ENCODE measurements at places on chromosomes 6 and 20. TPM values are rescaled to one million over a fixed set of nuclear protein-coding genes. Genes with fewer than 3 reads are reported as not detected.

The TXLNB gene
- not detected for total RNA-seq

The HLA-A gene
- 137 TPM for total RNA-seq

The HLA-G gene
- total RNA-seq = not detected

The ZNF341 gene
- 3.3 TPM for total RNA-seq

The KHDC1L gene
- 0.38 TPM for total RNA-seq

The NHLRC1 gene
- total RNA-seq = 1.7 TPM

The MEA1 gene
- total RNA-seq = 87.9 TPM

The KHDRBS2 gene
- not detected for total RNA-seq

The FAM8A1 gene
- 3.8 TPM for total RNA-seq

The NMBR gene
- not detected for total RNA-seq

The GHRH gene
- not detected for total RNA-seq

The SNAP25 gene
- total RNA-seq = 18.9 TPM

The JPH2 gene
- total RNA-seq = 3.2 TPM

The EPHA7 gene
- total RNA-seq = 0.18 TPM

The SMLR1 gene
- not detected for total RNA-seq

The SOBP gene
- total RNA-seq = 1.3 TPM

The CST4 gene
- total RNA-seq = not detected

The LTB gene
- total RNA-seq = not detected

The SPEF1 gene
- 2.6 TPM for total RNA-seq

The TOX2 gene
- 8.5 TPM for total RNA-seq

The PRRT1 gene
- 0.41 TPM for total RNA-seq

The HFE gene
- 10.1 TPM for total RNA-seq

The NQO2 gene
- 79.8 TPM for total RNA-seq

The ANKRD6 gene
- total RNA-seq = 2.2 TPM

The STX7 gene
- 18.8 TPM for total RNA-seq

The CCDC28A gene
- 10.9 TPM for total RNA-seq

The GNMT gene
- total RNA-seq = not detected

The GMPR gene
- total RNA-seq = 2.1 TPM

The BTNL2 gene
- not detected for total RNA-seq

The LY6G6F gene
- total RNA-seq = not detected

The CALHM4 gene
- not detected for total RNA-seq

The THEMIS gene
- total RNA-seq = not detected
